Right lung (tissue), 10 donors: ENCODE measurements at places on chromosomes 12 and 14. TPM values are rescaled to one million over a fixed set of nuclear protein-coding genes. Genes with fewer than 3 reads are reported as not detected.

Gene NPAS3
- polyA plus RNA-seq: 0.77 TPM

Gene SERPINA9
- polyA plus RNA-seq: not detected

Gene TMEM253
- polyA plus RNA-seq: 0.93 TPM

Gene TMEM117
- polyA plus RNA-seq: 7.3 TPM

GRCh38 chr12:83046019-83046418 lies 359.3 kb downstream of the TMTC2 start:
- DNase-seq: no peak

- DNase-seq: no peak
Measured at GRCh38 chr14:44745371-44745770, 216.4 kb downstream of the KLHL28 start.

DNA sequence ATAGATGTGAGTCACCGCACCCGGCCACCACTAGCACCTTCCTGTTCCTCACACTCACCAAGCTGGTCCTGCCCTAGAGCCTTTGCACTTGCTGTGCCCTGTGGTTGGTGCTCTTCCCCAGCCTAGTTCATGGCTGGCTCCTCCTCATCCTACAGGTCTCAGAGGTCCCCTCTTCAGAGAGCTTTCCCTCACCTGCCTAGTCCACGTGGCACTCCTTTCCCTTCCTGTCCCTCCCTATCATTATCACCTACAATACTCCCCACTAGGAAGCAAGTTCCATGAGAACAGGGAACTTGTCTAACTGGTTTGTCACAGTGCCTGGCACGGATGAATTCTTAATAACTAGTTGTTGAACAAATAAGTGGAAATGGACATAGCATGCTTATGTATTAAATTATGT lies 24.0 kb upstream of the TMED10 start:
- DNase-seq: peak; percentile 52

DNA sequence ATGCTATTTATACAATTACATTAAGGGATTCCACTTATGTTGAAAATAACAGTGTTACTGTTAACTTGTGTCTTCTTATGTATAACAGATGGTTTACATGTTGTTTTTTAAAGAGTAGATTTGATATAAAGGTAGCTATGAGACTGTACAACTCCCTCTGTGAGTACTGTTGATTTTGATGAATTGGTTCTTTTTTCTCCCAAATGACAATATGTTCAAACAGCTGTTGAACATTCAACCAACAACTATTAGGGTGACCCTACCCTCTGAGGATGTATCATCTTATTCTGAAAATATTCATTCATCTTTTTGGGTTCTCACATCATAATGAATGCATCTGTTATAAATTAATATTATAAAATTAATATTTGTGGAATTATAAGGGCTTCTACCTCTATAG lies 456.9 kb upstream of the MGAT4C start:
- DNase-seq: no peak

DNA sequence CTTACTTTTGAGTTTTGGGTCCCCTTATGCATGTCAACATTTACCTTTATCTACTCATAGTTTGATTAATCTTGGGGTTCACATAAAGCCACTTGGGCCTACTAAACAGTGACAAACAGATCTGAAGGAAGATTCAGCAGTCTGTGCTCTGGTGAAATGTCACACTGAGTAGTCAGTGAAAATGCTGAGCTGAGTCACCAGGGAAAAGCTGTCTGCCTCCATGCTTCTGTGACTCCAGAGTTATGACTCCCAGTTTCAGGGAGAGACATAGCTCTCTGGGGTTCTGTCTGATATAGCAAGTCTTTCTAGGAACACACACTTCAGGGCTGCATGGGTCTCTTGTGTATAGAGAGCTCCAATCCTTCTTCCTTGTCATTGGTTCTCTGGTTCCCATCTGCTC lies 406.3 kb upstream of the FAR2 start:
- DNase-seq: no peak

DNA sequence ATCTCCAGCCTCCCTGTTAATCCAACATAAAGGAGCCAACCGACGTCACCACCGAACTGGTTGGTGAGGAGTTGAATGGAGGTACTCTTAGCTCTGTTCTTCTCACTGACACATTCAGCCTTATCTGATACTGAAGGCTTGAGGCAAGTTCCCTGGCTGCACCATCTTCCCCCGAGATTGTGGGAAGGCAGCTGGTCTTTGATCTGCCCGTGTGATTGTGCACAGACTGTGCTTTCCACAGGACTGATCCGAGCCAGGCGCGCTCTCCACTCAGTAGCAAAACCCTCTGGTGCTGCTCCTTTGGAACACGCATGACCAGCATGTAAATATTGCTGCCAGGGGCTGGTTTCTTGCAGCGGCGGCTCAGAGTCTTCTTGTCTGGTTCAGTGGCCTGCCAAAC lies 30.1 kb upstream of the DLK1 start:
- DNase-seq: no peak

GRCh38 chr12:91364471-91365184 lies 182.0 kb upstream of the DCN start:
- DNase-seq: no peak

DNA sequence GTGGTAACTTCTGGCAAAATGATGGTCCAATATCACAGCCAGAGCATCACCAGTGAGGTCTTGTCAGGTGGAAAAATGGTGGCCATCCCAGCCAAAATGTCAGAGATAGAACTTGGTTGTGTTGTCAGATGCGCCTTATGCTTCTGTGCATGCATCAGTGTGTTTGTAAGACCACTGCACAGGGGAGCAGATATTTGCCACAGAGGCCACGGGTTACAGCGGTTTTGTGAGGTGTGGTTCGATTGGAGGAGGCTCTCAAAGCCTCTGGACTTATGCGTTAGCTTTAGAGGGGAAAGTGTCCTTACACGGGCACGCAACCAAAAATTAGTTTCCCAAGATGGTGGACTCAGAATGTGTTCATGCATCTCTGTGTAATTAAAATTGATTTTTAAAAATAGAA lies 243.8 kb downstream of the ADGRD1 start:
- no peak for DNase-seq
